ENCODE measurements at places on chromosomes 4 and X.

DNA sequence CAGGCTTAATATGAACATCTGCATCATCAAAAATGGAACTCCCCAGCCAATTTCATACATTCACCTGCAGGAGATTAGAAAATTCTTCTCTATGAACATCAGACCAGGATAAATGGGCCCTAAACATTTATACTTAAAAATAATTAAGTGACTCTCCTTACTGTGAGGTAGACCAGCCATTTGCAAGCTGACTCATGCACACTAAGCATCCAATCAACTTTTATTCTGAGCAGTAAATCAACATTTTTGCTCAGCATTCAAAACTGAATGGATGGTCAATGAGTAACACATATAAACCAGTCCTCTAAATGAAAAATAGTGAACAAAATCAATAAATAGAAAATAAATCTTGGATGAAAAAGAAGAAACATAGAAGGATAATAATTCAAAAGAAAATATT lies 19.9 kb upstream of the PCDH10 start:
- DNase-seq: no peak

- DNase-seq: no peak
Measured at GRCh38 chr4:106373026-106373425, 4.4 kb upstream of the GIMD1 start.

GRCh38 chr4:138344054-138344453 lies 101.9 kb upstream of the SLC7A11 start:
- no peak for DNase-seq

DNA sequence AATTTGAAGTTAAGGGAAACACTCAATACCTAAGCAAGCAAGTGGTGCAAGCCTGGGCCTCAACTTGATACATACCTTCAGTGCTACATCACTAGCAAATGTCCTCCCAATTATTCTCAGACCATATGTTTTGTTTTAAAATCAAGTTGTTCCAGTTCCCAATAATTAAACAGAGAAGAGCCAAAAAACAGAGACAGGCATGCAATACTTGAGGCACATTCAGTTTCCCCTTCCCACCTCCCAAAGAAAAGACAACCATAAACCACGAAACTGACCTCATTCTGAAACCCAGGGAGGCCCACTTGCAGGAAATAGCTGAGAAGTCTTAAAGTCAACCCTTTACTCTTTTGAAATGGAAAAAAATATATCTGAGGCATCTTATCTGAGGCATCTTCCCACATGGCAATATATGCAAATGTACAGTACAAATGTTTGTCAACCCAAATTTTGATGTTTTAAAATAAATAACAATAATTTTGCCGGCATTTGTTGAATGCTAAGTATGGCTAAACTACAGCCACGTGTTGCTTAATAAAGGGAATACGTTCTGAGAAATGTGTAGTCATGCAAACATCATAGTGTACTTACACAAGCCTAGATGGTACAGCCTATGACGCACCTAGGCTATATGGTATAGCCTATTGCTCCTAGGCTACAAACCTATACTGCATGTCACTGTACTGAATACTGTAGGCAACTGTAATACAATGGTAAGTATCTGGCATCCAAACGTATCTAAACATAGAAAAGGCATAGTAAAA lies 147.5 kb downstream of the TSPAN5 start:
- peak; percentile 79 for DNase-seq

DNA sequence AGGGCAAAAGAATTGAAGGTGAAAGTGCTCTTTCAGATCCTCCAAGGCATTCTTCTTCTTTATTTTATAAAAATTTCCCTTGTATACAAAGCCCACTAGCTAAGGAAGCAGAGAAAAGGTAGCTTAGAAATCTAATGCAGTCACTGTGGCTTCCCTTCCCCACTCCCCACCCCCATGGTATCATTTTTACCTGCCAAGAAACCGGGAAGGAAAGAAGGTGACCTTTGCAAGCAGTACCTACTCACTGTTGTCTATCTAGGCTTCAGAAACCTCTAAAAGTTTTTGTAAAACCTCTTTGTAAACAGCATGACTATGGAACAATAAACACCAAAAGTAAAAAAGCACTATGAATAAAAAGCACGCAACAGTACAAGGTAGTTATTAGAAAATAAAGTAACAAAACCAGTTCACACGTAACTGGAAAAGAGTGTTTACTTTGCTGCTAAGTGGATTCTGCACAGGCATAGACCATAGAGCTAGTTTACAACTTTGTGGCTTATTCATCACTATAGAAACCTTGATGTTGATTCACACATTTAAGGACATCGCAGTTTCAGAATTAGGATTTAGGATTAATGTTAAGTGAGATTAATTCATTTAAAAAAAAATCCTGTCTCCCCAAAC lies 109.6 kb upstream of the FTHL17 start:
- peak; percentile 36 for DNase-seq

DNA sequence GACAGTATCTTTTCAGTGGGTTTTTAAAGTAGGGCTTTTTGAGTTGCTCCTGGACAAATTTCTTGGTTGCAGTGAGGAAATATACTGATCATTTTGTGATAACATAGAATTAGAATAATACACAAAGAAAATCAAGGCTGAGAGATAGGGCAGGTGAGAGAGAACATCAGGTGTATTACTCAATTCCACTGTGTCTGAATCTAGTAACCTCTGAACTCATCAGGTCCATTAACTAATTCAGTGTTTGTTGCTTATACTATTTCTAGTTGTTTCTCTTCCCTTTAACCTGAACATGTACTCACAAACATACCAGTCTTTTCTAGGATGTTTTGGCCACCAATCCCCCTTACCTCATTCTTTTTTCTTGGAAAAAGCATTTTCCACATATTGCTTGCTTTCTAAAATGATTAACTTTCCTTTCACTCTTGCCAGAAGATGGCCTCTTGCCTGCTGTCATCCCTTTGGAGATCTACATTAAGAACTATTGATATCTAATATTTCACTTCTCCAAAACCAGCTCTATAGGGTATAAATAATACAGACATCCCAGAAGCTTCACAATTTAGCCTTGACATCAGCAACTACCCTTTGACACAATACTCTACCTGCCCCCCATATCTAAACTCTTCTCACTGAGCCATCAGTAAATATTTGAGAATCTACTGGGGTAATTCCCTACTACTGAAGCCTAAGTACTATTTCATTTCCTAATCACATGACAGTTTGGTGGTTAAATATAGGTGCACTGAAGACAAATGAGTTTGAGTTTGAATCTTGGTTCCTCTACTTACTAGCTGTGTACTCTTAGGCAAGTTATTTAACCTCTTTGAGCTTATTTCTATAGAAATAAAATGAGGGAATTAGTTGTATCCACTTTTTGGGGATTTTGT lies 470.8 kb upstream of the IGFBP7 start:
- DNase-seq: no peak

GRCh38 chrX:105876658-105877057 lies 54.3 kb downstream of the NRK start:
- peak; percentile 39 for DNase-seq

GRCh38 chr4:122671919-122672490 lies 51.1 kb upstream of the IL21 start:
- DNase-seq: peak; percentile 70

GRCh38 chr4:146890301-146890700 lies 55.4 kb downstream of the TTC29 start:
- DNase-seq: no peak

DNA sequence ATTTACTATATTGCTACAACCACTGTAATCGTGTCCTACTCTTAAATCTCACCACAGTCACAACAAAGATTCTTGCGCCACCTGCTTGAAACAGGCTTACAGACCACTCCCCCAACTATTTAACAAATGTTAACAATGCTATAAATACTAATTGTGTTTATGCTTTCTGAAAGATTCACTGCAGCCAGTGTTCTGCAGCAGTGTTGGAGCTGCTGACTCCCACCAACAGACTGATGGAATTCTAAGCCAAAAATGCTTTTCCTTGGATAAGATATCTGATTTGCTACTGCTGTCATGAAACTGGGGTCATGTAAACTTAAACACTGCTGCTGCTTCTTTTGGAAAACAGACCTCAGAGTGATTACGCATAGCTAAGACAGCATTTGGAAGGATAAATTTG lies 244.2 kb upstream of the MAB21L2 start:
- DNase-seq: no peak

DNA sequence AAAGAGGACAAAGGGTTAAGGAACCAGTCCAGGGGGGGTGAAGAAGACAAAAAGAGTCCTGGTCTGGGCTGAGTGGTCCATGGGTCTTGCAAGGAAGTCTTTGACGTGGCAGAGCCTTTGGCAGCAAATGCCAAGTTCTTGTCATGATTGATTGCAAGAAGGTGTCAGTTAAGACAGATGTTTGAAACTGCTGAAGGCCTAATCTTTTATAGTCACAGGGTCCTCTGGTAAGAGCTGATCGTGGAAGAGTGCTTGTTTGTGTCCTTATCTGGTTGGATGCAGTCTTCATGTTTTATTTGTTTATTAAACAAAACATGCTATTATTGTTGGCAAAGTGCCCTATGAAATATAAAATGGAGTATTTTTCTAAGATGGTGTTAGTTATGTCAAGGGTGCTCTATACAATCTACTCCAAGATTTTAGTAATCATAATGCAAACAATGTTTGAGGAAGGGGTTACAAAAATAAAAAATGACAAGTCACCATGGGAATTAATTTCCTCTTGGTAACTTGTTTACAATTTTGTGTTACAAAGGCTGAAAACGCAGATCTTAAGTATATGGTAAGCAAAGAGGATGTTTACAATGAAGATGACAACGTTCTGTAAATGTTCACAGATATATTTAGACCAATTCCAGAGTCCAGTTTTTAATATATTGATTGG lies 85.9 kb downstream of the MAGED4 start:
- DNase-seq: no peak

- peak; percentile 1 for DNase-seq
Measured at GRCh38 chrX:124455966-124456365, 109.6 kb downstream of the SH2D1A start.

GRCh38 chr4:80213117-80213815 lies 16.0 kb downstream of the PRDM8 start:
- peak; percentile 83 for DNase-seq

DNA sequence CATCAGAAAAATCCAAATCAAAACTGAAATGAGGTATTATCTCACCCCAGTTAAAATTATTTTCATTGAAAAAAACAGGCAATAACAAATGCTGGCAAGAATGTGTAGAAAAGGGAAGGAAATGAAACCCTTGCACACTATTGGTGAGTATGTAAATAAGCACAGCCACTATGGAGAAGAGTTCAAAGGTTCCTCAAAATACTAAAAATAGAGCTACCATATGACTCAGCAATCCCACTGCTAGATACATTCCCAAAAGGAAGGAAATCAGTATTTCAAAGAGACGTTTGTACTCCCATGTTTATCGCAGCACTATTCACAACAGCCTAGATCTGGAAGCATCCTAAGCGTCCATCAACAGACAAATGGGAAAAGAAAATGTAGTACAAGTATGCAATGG lies 932.4 kb downstream of the PCDH18 start:
- no peak for DNase-seq

DNA sequence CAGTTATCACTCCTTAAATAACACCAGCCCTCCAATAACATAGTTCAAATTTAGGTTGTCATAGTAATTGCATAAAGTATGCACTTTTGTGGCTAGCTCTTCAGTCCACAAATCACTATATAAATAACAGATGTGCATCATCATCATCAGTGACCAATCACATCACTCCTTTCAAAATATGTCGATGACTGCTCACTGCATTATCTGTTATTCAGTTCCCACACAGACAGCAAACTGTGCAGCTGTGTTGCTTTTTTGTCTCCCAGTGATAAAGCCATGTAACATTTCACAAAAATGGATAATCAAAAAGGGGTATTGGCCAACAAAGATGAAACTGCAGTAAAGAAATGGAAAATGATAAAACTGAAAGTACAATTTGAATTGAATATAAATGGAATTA lies 205.4 kb downstream of the DCLK2 start:
- no peak for DNase-seq

Measured in epithelial cell of esophagus (primary cell).